Lung (tissue), 17 donors: ENCODE measurements at places on chromosomes 2 and 18. TPM values are rescaled to one million over a fixed set of nuclear protein-coding genes. Genes with fewer than 3 reads are reported as not detected.

POMC gene
- 3.2 TPM for total RNA-seq

MYO3B gene
- total RNA-seq: 0.03 TPM

- peak; percentile 81 for DNase-seq
These were observed 103.4 kb downstream of the SEPTIN10 start for GRCh38 chr2:109510136-109511028.

ASXL3 gene
- total RNA-seq: 3.6 TPM

ATP6V1B1 gene
- total RNA-seq: 5.9 TPM

ZNF892 gene
- 7.0 TPM for total RNA-seq

GRCh38 chr2:97907369-97908100 is 88.2 kb downstream of the TMEM131 start:
- DNase-seq: no peak

ANKRD29 gene
- 47.6 TPM for total RNA-seq

DNA sequence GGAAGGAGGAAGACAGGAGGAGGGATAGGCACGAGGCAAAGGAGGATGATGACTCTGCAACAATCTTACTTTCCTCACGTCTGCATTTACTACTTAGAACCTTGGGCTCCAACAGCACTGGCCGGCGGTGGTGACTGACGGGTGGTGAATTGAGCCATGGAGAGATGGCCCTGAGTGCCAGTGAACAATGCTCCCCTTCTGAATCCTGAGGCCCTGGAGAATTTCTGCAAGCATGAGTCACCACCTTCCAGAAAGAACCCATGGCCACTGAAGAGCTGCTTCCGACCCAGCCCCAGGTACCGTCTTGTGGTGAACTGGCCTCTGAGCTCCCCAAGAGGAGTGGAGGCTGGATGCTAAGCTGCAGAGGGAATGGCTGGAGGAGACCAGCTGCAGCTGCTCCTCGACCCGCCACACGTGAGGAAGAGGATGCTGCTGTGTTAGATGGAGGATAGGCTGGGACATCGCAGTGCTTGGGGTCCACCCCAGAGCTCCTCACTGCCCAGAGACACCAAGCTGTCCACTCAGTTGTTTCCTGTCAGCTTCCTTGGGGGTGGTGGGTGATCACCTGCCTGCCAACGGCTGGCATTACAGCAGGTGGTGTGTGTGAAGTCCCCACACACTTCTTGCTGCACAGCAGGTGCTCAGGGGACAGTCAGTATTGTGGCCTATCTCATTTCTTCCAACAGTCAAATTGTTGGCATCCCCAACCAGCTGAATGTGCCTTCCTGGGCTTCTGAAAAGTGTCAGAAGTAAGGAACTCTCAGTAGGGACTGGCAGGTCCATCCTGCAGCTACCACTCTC is 186.5 kb upstream of the ID2 start:
- DNase-seq: no peak

DNA sequence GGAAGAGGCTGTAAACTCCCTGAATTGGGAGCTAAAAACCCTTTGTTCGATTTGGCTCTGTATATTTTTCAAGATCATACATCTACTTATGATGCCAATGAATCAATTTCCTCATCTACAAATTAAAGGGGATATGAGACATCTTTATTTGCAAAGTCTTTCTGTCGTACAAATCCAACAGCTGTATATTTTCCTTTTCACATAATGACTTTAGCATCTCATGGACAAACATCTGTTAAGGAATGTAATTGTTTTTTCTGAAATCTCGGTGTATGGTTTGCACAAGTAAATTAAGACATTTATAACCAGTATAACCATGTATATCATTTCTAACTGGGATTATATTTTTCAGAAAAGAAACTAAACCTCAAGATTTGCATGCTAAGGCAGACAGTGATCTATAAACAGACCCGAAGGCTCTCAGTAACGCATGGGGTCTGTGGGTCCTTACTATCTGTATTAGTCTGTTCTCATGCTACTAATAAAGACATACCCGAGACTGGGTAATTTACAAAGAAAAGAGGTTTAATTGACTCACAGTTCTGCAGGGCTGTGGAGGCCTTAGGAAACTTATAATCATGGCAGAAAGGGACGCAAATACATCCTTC is 130.8 kb downstream of the SLC8A1 start:
- DNase-seq: no peak

- no peak for DNase-seq
These were observed 35.6 kb upstream of the PRLH start for GRCh38 chr2:237530472-237531433.

ARHGEF4 gene
- 8.1 TPM for total RNA-seq

- DNase-seq: no peak
These were observed 161.5 kb upstream of the KCNJ3 start for GRCh38 chr2:154537024-154537423.

CPSF3 gene
- 23.7 TPM for total RNA-seq

DNA sequence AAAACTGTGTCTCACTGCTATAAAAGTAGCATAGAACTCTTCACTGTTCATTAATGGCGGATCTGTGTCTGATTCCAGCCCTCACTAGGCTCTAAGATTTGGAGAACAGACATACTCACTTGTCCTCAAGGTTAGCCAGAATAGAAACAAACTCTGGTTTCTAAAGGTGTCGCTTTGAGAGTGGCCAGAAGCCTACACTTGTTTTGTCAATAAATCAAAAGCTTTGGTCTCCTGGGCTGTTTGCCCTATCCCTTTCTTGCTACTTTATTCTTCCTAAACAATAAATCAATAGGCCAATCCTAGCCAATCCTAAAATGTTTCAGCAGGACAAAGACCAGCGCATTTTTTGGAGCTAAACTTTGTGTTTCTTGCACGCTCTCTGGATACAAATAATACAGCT is 1064.6 kb upstream of the CHAC2 start:
- DNase-seq: no peak

DNA sequence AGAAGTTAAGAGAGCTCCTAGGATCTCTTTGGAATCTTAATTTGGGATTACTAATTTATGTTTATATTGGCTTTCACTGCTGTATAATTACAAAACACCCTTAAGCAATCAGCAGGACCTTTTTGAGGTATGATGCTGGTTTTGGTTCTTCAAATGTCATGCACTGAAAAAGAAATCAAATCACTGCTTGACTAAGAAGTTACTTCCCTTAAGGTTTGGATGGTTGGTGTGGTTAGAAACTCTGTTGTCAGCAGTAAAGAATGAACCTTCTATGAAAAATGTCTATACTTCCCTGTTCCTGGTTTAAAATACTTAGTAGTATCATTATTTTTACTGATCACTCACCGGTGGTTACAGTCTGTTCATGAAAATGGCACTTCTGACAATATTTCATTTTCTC is 5.5 kb downstream of the COLEC12 start:
- no peak for DNase-seq

YPEL5 gene
- 73.0 TPM for total RNA-seq

- DNase-seq: no peak
These were observed 130.4 kb downstream of the ZNF236 start for GRCh38 chr18:76952747-76953146.

DNA sequence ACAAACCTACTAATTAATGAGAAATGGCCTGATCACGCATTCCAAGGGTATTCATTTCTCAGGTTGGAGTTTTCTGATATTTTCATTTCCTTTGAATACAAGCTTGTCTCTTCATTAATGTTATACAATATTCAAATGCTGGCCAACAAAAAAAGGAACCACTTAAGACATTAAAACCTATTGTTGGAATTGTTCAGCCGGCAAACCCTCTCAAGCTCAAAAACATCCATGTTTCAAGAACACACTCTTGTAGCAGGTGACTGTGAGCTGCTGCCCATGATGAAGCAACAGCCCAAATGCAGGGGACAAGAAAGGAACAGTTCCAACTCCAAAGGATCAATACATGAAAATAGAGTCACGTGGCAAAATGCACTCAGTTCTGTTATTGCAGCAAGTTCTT is 454.5 kb downstream of the BCL11A start:
- DNase-seq: no peak

- no peak for DNase-seq
These were observed 28.5 kb downstream of the GALNT1 start for GRCh38 chr18:35610089-35610488.

GRCh38 chr2:6952101-6952500 is 34.9 kb downstream of the RNF144A start:
- DNase-seq: no peak

B3GNT7 gene
- 73.7 TPM for total RNA-seq

- no peak for DNase-seq
These were observed 7.8 kb upstream of the CTIF start for GRCh38 chr18:48531082-48531403.

NCOA1 gene
- total RNA-seq: 38.8 TPM

SP5 gene
- total RNA-seq: 5.2 TPM

IL1R2 gene
- total RNA-seq: 119 TPM

- peak; percentile 4 for DNase-seq
These were observed 1.1 kb upstream of the CEP192 start for GRCh38 chr18:12990123-12990475.

- DNase-seq: peak; percentile 79
These were observed 1.6 kb upstream of the IGFBP5 start for GRCh38 chr2:216696751-216697560.

DNA sequence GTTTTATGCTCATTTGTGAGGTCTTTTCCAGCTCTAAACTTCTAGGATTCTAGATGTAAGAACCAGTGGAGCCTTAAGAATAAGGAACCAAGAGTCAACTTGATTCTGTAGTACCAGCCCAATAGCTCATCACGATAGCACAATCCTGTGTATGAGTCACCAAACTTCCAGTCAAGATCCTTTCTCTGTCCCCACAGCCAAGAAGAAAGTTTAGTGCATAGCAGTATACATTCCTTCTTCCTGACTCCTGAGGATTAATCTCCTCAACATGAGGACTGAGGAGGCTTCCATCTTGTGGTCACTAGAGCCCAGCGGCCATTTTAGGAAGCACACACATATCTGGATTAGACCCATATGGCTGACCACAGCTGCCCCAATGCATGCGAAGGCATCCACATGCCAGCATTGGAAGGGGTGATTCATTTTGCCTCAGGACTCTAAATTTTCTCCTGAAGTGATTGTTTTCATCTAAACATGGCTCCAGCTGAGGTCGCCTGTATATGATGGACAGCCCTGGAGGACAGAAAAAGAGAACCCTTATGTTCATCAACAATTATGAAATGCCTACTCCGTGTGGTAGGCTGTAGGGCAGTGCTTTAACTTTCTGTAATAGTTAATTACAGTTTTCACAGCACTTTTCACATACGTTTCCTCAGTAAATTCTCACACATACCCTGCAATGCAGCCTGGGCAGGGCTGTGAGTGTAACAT is 53.5 kb downstream of the RASGRP3 start:
- no peak for DNase-seq

CCDC85A gene
- 7.8 TPM for total RNA-seq

FAM228A gene
- 3.9 TPM for total RNA-seq

HOXD10 gene
- total RNA-seq: 0.54 TPM

DNA sequence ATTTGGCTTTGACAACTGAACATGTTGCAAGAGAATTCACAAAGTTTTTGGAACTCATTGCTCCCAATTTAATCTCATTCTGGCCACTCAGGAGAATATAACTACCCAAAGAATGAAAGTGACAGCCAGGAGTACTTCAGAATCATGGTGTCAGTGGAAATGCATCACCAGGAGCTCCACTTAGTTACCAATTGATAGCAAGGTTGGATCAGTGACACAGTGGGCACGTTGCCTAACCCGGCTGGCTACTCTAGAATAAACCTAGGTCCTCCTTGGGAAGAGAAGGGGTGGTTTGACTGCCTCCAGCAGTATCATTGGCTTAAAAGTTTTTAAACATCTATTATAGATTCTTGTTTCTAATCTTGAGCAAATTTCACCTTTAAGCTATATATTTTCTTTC is 40.0 kb upstream of the LRP1B start:
- DNase-seq: no peak

GRCh38 chr2:1829796-1830195 is 85.5 kb upstream of the PXDN start:
- no peak for DNase-seq

DNA sequence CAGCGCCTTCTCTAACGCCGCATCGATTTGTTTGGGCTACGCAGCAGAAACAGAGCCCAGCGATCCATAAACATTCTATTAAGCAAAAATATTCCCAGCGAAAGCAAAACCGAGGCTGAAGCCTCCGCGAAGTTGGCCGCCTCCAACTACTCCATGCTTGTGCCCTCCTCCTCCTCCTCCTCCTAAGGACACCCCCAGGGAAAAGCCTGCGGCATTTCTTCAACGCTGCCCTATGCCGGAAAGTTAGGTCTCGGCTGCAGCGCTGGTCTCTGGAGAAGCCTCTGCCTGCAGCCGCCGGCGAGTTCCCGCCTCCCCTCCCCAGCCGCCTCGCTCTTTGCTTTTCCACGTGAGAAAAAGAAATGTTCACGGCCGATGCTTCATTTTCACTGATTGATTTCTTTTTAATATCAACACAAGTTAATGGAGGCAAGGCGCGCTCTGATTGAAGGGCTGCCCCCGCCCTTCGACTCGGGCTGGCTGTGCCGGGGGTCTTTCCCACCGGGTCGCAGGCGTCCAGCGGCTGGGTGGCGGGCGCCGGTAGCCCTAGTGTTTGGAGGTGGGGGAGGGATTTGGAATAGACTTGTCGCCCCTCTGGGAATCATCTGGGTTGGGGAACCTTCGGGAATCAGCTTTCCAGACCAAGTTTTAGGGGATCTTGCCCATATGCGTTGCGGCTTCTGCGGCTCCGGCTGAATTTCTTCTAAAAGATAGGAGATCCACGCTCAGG is 3.9 kb downstream of the NRP2 start:
- DNase-seq: peak; percentile 55

DNA sequence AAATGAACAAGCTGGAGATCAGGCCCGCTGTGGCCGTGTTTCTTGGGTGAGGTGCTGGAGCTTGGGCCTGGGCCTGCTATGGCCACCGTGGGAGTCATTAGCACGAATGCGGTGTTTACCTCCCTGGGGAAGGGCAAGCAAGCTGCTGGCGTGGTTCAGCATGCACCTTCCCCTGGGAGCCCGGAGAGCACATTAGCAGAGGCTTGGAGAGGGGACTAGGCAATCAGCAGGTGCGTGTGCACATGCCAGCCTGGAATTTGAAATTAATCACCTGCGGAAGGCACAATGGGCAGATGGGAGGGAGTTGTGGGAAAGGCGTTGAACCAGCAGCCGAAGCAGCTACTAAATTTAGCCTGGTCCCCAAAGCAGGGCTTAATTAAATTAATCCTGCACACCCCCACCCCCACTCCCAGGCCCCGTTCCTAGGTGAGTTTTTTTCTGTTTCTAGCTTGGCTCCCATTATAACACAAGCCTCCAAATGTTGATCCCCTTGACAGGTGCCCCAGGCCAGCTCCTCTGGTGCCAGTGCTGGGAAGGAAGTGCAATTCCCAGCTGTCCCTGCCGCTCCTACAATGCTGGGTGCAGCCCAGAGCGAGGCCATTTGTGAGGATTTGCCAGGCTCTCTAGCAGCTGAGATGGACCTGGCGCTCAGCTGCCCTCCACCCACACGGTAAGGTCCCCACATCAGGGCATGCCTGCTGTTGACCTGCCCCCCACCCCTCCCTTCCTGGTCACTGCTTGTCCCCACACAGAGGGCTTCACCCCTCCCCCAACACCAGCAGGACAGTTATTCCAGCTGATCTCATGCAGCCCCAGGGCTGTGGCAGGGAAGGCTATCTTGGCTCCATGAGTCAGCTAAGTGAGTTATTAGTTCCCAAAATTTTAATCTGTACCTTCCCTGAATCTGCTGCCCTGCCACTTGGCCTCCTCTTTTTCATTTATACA is 115.0 kb downstream of the ZBTB7C start:
- DNase-seq: no peak

- DNase-seq: no peak
These were observed 21.7 kb downstream of the C2orf92 start for GRCh38 chr2:97691166-97691565.

ADAM17 gene
- total RNA-seq: 52.8 TPM

CCDC148 gene
- total RNA-seq: 4.2 TPM
